ENCODE measurements at places on chromosomes 3 and 15. TPM values are rescaled to one million over a fixed set of nuclear protein-coding genes. Genes with fewer than 3 reads are reported as not detected.
A peak's percentile ranks its signal among the peaks of the same experiment; 100 is the strongest.

The TNIK gene
- 55.2 TPM for total RNA-seq

The KBTBD13 gene
- total RNA-seq = not detected

The FETUB gene
- total RNA-seq = not detected

The IGSF11 gene
- 1.2 TPM for total RNA-seq

The FBN1 gene
- total RNA-seq = 1.1 TPM

The KCNMB2 gene
- not detected for total RNA-seq

The OR5K1 gene
- not detected for total RNA-seq

The FGF12 gene
- not detected for total RNA-seq

The SYNPR gene
- total RNA-seq = not detected

GRCh38 chr15:91611561-91612323 is 241.8 kb upstream of the SLCO3A1 start:
- no peak for DNase-seq

DNA sequence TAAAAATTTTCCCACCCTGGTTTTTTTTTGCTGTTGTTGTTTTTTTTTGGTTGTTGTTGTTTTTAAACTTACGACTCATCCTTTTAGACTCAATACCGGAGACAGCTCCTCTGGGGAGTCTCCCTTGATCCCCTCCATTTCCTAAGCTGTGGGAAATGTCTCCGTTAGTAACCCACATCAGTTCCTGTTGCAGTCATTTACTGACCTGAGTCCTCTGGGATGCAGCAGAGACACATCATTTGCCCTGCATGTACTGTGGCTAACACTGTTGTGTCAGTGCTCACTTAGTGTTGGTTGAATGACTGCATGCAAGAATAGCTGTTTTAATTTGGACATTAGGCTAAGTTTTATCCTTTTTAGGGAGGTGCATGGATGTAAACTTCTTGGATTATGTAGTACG is 83.8 kb downstream of the MBNL1 start:
- DNase-seq = no peak

GRCh38 chr3:194360568-194360967 is 9.0 kb downstream of the LRRC15 start:
- DNase-seq = no peak

DNA sequence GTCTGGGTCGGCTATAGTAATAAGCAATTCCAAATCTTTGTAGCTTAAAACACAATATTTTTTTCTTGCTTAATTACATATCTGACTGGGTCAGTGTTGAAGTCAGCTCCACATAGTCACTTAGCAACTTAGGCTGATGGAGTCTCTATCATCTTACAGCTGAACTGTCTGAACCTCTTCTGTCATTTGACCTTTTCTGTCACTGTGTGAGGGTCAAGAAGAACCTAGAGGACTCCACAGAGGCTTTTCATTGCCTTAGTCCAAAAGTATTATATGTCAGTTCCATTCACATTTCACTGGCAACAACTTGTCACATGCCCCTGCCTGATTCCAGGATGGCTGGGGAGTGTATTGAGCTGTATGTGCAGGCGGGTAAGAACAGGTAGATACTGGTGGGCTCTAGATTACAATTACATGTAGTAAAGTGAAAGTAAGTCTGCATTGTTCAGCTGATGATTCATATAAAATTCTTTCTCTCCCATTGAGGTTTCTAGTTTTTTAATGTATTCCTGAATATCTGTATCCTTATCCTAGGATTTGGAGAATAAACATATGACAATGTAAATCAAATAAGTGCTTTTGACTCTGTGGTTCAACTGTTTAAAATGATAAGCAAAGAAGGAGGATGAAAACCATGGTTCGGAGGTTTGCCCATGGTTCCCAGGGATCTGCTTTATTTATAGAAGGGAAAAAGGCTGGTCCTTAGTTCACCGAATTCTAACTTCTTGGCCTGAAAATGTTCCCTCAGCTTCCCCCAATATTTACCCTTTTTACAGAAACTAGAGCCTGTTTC is 5.8 kb upstream of the ARPP21 start:
- DNase-seq = no peak

DNA sequence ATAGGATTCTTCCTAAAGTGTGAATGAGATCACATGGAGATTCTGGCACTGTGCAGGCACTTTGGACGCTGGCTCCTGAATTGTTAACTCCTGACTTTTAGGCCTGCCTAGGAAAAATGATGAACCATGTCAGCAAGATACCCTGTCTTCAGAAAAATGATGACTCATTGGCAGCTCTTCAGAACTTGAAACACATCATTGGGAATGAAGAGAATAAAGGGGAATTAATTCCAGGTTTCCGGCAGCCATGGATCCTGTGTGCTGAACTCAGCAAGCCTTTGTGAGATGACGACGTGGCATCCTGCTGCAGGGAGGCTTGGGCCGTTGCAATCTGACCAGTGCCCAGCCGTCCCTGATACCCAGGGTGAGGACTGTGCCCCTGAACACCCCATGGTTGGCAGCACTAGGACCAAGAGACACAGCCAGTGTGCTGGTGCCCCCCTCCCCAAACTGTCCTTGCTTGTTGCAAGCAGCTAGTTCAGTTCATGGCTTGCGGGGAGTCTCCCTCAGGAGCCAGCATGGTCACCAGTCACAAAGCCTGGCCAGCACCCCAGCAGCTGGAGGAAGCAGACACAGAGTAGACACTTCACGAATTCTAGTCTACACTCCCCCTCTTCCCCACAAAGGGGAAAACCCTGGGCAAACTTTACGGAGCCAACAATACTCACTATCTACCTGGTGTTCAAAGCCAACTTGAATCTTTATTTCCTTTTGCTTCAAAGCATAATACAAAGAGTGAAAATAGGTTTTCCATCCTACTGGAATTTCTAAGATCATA is 7.8 kb upstream of the LIPC start:
- DNase-seq = no peak

DNA sequence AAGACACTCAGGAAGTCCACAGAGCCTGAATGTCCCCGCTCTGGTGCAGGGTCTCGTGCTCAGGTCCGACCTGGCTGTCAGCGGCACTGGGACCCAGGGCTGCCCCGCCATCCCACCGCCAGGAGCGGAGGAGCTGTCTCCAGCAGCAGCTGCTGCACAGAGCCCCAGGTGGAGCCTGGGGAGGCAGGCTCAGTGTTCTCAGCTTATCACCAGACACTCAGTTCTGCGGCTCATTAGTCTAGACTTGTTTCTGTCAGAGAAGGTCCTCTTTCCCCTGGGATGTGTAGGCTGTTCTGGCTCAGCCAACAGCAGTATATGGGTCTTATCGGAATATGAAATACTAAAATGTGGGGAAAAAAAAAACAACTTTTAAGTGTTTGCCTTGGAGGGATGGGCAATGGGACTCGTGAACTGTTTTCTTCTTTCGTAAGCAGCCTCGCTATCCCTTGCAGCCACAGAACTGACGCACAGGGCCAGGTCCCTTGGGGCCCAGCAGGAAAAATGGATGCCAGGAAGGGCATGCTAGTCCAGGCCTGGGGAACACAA is 75.9 kb downstream of the KLF13 start:
- DNase-seq = no peak

DNA sequence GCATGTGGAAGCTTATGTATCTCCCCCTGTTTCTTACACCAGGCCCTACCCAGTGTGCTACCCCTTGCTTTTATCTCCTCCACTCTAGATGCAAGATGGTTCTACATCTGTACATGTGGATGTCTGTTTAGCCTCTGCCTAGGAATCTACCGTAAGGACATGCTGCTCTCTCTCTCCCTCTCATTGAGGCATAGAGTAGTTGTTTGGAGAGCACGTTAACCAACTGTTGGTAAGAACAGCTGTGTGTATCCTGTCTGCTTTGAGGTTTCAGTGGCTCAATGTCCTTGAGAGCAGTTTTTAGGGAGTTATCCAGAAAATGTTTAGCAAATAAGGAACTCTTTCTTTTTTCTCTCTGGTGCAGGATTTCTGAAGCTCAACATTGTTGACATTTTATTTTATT is 152.8 kb downstream of the DNAJB8 start:
- DNase-seq = peak; percentile 3

DNA sequence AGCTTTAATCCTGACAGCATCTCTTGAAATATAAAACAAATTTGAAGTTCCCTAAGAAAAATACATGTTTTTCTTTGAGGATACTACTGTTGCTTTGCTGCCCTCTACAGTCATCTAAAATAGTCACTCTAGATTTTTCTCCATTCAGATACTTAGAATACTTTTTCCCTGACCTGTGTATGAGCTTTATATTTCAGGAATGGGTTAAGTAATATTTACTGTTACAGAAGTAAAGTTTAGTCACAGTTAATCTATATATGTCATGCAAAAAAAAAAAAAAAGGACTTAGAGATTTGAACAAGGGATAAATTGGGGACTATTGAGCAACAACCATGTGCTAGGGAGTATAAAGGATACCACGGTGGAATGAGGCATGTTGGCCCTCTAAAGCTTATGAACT is 8.8 kb downstream of the NECTIN3 start:
- no peak for DNase-seq

DNA sequence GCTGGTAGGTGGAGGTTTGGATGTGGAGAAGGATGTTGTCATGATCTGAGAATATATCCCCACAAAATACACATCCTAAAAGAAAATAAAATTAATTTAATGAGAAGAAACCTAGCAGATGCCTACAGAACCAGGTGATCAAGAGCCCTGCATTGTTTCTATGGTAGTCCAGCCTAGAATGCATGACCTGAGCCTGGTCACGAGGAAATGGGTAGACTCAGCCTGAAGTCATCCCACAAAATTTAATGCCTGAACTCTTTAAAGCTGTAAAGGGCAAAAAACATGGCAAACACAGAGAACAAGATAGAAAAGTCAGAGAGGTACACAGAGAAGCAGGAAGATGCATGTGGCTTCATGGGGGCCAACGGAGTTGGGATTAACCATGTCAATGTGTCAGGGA is 36.0 kb downstream of the LDHAL6B start:
- DNase-seq = no peak

DNA sequence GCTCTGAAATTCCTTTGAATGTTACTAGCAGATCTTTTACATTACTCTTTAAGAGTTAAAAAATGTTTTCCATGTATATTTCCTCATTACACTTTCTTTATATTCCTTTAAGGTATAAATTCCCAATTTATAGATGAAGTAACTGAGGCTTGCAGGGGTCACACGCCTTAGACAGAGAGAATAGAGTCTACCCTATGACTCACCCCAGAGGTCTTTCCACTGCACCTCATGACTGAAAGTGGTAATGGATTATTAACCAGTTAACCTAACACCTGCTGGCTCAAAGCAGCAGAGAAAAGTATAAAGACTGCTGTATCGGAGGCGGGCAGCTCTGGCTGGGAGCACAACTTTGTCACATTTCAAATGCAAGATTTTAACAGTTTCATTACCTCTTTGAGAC is 37.7 kb downstream of the LDHAL6B start:
- no peak for DNase-seq

GRCh38 chr3:2623436-2623835 is 486.7 kb downstream of the IL5RA start:
- DNase-seq = no peak

DNA sequence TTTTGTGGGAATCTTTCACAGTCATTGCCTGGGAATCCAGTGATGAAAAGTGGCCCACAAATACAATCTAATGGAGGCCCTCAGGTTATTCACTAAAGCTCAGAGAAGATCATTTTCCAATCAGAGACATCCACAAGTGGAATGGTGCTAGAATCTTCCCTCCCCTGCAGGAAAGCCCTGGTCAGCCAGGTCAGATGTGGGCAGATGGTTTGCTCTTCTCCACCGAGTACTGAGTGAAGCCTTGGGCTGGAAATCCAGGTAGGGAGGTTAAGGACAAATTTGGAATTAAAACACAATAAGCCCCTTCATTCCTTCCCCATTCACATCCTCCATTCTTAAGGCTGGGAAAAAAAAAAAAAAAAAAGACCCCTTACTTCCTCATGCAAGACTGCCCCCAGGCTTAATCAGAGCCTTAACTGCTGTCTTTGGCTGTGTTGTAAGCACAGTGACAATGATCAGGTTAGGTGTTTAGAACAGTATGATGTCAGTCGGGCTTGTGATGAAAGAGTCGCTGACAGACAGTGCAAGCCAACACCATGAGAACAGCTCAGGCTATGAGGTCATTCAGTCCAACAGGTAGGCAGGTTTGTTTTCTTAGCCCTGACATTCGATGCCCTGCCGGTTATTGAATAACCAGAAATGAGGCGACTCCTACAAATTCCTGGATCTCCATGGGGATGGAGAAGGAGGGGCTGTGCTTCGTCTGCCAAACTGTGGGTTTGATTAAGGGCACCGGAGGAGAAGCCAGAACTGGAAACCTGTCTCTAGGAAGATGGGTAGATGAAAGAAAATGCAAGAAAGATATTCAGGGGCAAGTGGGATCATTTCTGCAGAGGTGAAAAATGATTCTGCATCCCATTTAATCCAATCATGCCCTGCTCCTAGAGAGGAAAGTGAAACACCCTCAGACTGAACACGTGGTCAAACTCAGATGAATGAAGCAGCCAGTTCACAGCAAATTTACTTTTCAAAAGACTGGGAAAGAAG is 23.5 kb upstream of the HES1 start:
- no peak for DNase-seq

- DNase-seq = no peak
Observed at GRCh38 chr3:38268087-38268486, 2.5 kb downstream of the SLC22A13 start.

DNA sequence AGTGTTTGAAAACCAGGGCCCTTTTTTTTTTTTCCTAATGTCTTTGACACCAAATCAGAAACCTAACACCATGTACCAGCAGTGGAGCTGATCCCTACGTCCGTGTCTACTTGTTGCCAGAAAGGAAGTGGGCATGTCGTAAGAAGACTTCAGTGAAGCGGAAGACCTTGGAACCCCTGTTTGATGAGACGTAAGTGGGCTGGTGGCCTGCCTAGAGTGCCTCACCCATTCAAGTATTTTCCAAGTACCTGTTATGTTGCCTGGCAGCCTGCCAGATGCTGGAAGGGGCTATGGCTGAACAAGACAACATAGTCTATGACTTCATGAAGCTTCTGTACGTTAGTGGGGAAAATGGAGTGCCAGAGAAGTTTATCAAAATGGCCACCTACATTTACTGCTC is 39.7 kb downstream of the ESYT3 start:
- DNase-seq = no peak

- no peak for DNase-seq
Observed at GRCh38 chr3:58180940-58181587, 29.7 kb downstream of the DNASE1L3 start.

DNA sequence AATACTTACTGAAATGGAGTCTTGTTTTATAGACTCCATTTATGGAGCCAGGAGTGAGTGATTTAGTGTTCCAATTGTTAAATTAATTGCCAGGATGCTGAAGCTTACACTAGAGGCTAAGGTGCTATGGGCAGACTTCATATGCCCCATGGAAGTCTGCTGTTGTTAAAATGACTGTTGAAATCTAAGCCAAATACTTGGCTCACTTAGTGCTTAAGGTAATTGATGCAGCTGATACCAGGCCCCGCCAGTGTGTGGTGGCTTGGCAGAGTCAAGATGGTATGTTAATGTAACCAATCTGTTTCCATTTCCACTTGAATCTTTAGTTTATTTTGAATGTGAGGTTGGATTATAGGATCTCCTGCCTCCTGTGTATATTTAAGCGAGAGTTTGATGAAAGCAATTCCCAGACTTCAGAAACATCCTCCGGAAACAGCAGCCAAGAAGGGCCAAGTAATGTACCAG is 187.1 kb downstream of the ITPR1 start:
- no peak for DNase-seq

DNA sequence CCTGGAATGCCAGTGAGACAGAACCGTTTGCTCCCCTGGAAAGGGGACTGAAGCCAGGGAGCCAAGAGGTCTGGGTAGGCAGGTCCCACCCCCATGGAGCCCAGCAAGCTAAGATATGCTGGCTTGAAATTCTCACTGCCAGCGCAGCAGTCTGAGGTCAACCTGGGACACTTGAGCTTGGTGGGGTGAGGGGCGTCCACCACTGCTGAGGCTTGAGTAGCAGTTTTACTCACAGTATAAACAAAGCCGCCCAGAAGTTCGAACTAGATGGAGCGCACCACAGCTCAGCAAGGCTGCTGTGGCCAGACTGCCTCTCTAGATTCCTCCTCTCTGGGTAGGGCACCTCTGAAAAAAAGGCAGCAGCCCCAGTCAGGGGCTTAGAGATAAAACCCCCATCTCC is 33.6 kb downstream of the CEP70 start:
- DNase-seq = no peak

Data from activated CD4-positive, alpha-beta T cell treated with anti-CD3 and anti-CD28 coated beads, Interleukin-2, amount 10 ng/mL, durations not matched to agents 7 days and 5 days (primary cell).